Right forelimb (tissue), 1 donor: ENCODE measurements at places on chromosomes 2 and 18.

DNA sequence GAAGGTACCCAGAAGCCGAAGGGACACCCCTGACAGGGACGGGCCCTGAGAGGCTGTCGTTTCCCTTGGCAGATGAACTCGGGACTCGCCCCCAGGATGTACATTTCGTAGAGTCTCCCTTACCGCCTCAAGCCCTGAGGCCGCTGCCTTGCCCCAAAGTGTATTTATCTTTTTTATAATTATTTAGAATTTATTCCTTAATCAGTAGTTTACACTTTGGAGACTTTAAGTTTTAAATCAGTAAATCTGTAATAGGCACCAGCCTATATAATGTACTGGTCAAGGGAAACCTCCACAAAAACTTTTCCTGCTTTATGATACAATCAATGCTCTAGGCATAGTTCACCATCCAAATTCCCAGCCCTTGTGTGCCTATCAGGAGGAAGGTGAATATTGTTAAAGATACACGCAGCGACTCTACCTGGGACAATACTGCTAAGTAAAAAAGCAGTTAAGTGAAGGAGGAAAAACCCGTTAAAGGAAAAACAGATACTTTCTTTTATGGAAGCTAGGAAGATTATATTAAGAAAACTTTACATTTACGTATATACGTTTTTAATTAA, 848 bp downstream of the VRK2 start:
- DNase-seq, result no peak

GRCh38 chr2:32627441-32627813, 423 bp upstream of the TTC27 start:
- DNase-seq, result no peak

DNA sequence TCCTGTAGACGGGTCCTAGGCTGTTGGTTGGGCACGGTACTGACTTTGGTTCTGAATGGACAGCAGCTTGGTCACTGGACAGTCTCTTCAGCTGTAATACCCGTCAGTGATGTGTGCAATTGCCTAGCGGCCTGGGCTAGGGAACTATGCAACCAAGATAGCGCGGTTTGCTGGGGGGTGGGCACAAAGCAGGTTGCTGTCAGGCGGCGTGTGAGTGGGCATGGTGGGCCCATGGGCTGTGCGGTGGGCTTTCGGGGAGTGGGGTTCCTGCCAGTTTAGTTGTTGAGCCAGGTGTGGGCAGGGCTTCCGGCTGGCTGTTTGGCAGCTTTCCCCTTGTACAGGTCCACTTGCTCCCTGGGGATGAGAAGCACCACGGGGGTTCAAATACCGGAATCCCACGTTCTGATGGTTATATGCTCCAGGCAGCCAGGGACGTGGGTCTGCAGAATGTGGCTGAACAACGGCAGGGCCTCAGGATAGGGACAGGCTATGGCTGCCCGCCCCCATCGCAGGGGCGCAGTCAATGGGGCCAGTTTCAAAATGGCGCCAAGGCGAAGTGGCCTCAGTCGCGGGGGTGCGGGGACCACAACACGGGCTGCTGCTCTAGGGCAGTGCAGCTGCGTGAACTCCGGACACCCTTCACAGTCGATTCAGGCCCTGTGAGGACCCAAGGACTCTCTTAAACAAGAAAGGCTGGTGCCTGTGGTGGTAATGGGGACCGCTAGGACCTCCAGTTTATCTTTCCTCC, 407.5 kb upstream of the FIGN start:
- DNase-seq, result no peak

DNA sequence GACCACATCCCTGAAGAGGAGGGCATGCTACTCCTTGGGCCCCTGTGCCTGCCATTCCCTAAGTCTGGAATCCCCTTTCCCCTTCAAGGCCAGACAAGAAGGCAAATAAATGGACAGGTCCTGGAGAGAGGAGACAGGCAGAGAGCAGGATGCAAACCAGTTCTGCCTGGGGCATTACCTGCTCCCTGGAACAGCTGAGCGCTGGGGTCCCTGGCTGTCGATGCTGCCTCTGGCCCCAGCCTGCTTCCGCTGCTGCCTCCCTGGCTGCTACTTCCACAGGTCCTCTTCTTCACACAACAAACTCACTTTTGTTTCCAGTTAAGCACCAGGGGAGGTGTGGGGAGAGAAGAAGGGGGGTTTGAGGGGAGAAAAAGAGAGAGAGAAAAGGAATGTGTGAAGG, 53.1 kb downstream of the SLC4A5 start:
- DNase-seq, result no peak

DNA sequence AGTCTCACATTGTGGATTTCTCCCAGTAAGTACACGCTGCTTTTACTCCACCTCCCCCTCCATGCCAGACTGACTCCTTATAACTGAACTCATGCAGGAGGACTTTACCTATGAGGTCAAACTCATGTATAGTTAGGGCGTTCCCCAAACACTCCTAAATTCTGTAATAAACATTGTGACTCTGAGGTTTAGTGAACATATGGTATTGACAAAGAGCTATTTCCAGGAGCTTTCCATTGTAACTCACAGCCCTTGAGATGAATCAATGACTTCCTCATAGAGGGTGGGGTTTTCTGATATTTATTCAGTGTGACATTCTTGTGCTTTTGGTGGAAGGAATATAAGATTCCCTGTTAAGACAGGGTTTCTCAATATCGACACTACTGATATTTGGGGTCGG, 337.4 kb upstream of the SLC14A2 start:
- DNase-seq, result no peak

- no peak for DNase-seq
Measured at GRCh38 chr2:126378176-126378575, 277.8 kb upstream of the GYPC start.

GRCh38 chr2:225112362-225113126, 70.3 kb upstream of the DOCK10 start:
- DNase-seq, result no peak

GRCh38 chr2:176565641-176566323, 296.5 kb downstream of the MTX2 start:
- DNase-seq, result peak; percentile 72

DNA sequence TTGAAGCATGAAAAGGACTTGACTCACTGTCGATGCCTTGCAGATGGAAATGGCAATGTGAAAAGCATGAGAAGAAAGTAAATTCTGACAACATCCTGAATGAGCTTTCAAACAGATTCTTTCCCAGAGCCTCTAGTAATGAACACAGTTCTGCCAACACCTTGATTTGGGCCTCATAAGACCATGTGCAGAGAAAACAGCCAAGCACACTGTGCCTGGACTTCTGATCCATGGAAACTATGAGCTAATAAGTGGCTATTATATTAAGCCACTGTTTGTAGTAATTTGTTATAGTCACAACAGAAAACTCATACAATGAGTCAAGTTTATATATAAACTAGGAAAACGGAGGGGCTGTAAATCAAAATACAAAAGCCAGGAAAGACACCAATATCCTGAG, 477.3 kb downstream of the MBD2 start:
- DNase-seq, result no peak

- no peak for DNase-seq
Measured at GRCh38 chr2:48415836-48416515, 114.0 kb upstream of the STON1 start.
